ENCODE measurements at places on chromosomes 1 and 21.

DNA sequence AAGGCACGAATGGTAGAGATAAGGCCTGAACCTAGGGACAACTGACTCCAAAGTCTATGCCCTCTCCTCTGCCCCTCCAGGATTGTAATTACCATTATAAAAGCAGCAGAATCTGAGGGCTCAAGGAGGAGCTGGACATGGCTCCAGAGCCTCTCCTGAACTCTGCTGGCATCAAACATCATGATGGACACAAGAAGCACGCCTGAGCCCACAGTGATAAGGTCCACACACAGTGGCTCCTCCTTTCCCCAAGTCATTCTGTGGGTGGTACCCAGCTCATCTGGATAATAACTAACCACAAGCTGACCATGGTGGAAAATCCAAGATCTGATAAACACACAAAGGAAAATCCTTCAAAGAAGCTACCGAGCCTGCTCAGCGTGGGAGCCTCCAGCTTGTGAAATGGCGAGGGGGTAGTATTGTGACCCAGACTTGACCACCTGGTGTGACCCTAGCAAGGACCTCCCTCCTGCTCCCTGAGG is 85.2 kb downstream of the HIVEP3 start:
- no peak for DNase-seq
- no peak overlapping the region for H3K4me3 ChIP-seq
- H3K36me3 ChIP-seq: no peaks in the 10 kb centered on the region
- no peak overlapping the region for H3K27ac ChIP-seq
- H3K4me1 ChIP-seq: no peaks in the 10 kb centered on the region

- H3K4me1 ChIP-seq: peaks cover 20% of the 10 kb centered on the region
- no peaks in the 10 kb centered on the region for H3K36me3 ChIP-seq
- DNase-seq: no peak
- no peak overlapping the region for H3K27ac ChIP-seq
- H3K27me3 ChIP-seq: no peaks in the 10 kb centered on the region
These were observed 5.7 kb upstream of the SVBP start for GRCh38 chr1:42822800-42823392.

DNA sequence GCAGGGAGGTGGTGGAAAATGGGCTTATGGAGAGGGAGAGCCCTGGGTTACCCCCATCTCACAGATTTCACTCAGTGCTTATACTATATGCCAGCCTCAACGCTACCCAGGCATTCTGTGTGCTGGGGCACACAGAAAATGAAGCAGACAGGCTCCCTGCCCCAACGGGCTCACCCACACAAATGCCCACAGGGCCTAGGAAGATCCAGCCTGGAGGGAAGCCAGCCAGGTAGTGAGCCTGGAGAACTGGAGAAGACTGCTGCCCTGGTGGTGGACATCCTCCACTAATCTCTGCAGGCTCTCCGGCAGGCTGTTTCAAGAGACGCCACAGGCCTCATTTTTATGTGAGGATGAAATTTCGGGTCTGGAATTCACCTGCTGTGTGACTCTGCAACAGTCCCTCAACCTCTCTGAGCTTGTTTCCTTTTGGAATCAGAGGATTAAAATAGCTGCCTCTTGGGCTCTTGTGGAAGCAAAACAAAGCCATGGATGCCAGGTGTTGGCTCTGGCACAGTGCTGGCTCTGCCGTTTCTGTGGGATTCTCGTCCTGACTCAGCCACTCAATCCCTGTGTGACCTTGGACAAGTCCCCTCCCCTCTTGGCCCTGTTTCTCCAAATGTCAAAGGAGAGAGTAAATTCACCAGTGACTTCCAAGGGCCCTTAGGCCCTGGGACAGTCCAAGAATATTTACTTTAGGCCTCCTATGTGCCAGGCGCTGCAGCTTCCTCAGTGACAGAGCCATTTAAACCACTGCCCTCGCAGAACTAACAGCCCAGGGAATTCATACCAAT is 3.6 kb downstream of the PAQR7 start:
- peaks cover 60% of the 10 kb centered on the region for H3K4me1 ChIP-seq
- H3K27me3 ChIP-seq: no peaks in the 10 kb centered on the region
- peak overlapping the region; percentile 0 for H3K27ac ChIP-seq
- DNase-seq: no peak
- no peaks in the 10 kb centered on the region for H3K36me3 ChIP-seq
- no peak overlapping the region for H3K4me3 ChIP-seq

GRCh38 chr1:87810166-87810565 is 481.5 kb downstream of the LMO4 start:
- no peak for DNase-seq
- peaks cover 6% of the 10 kb centered on the region for H3K4me1 ChIP-seq
- no peak overlapping the region for H3K27ac ChIP-seq
- H3K27me3 ChIP-seq: no peaks in the 10 kb centered on the region
- no peaks in the 10 kb centered on the region for H3K36me3 ChIP-seq

Measured in vagina (tissue), 2 donors.